ENCODE measurements at places on chromosomes 1 and 21. TPM values are rescaled to one million over a fixed set of nuclear protein-coding genes. Genes with fewer than 3 reads are reported as not detected.

The RUNX3 gene
- total RNA-seq, result not detected

The NBPF6 gene
- total RNA-seq, result not detected

The TMIGD3 gene
- total RNA-seq, result not detected

The GPR52 gene
- total RNA-seq, result 0.92 TPM
